ENCODE measurements at places on chromosomes 7 and 10. TPM values are rescaled to one million over a fixed set of nuclear protein-coding genes. Genes with fewer than 3 reads are reported as not detected.

GRCh38 chr10:99850021-99850766 is 67.8 kb downstream of the ABCC2 start:
- DNase-seq = no peak

DNA sequence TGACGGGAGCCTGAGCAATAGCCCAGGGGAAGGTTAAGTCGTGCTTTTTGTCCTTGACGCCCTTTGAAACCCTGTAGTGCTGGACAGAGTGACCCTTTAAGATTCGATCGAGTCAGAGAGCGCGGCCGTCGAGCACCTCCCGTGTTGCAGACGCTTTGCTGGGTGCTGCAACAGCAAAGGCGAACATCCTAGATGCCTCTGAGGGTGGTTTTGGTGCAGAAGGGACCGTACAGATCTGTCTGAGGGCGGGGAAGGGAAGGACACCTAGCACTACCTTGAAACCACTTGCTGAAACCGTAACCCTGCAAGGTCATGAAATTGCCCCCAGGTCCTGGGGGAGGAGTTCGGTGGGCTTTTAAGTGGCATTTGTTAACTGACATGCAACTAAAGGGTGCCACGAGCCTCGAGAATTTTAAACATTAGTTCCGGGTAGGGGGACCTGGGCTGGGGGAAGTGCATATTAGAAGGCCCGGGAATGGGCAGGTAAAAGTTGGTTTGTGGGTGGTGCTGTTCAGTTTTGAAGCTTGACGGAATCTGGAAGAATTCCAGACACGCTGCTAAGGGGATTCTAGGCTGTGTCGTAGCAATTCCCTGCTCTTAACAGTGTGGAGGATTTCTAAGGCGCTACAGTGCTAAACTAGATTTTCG is 786 bp downstream of the ATP5F1C start:
- no peak for DNase-seq

NPC1L1 gene
- not detected for total RNA-seq

- DNase-seq = no peak
These were observed 111.9 kb downstream of the CHN2 start for GRCh38 chr7:29306319-29306991.

DNA sequence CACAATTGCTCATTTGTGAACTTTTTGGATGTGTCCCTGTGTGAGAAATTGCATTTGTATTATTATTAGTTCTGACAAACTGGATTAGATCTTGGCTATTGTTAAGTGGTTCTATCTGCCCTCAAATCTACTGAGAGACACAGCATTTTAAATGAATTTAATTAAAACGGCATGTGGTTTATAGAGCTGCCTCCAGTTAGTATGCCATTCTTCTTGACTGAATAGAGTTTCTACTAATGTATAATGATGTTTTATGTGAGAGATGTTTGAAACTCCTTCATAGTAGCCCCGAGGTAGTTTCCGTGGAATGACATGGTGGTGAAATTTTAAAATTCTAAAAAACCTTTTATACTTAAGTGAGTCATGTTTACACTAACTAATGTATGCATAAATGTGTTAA is 110.9 kb downstream of the DYNC1I1 start:
- DNase-seq = no peak

CYP3A7 gene
- total RNA-seq = not detected

Data from foreskin keratinocyte (primary cell).